ENCODE measurements at places on chromosomes 16 and 17.

DNA sequence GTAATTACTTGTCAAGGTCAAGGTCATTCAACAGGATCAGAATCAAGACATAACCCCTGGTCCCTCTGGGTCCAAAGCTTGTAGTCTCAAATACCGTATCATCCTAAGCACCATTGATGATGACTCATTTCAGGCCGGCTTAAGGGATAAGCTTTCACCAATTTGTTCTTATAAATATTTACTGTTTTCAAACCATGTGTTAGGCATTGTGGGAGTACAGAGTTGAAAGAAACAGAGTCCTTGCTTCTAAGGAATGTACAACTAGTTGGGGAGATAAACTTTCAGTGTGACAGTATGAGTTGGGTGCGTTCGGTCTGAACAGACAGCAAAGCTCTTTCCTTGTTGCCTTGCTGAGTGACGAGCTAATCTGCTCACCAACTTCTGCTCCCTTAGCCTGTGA, 183.5 kb upstream of the MAF start:
- DNase-seq = no peak

GRCh38 chr17:77782201-77782600, 176.3 kb upstream of the TNRC6C start:
- DNase-seq = no peak

DNA sequence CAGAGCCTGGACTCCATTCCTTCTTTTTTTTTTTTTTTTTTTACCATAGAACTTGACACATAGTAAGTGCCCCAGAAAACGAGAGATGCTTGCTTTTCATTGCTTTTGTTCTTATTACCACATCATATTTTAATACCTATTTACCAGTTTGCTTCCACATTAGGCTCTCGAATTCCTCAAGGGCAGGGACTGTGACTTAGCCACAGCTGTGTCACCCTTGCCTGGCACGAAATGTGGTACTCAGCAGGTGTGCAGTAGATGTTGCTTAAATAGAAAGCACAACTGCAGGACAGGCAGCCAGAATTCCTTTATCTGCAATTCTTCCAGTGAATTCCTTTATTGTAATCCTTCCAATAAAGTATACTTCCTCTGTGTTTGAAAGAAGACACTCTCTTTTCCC, 393.0 kb downstream of the HAPSTR1 start:
- no peak for DNase-seq

- no peak for DNase-seq
Measured at GRCh38 chr17:39738983-39739884, 1.5 kb downstream of the GRB7 start.

GRCh38 chr17:42548070-42548837, 4.5 kb upstream of the HSD17B1 start:
- DNase-seq = peak; percentile 82
